ENCODE measurements at places on chromosomes 12 and 14.
A peak's percentile ranks its signal among the peaks of the same experiment; 100 is the strongest.

- DNase-seq, result no peak
Measured at GRCh38 chr12:131141514-131141913, 187.8 kb downstream of the ADGRD1 start.

DNA sequence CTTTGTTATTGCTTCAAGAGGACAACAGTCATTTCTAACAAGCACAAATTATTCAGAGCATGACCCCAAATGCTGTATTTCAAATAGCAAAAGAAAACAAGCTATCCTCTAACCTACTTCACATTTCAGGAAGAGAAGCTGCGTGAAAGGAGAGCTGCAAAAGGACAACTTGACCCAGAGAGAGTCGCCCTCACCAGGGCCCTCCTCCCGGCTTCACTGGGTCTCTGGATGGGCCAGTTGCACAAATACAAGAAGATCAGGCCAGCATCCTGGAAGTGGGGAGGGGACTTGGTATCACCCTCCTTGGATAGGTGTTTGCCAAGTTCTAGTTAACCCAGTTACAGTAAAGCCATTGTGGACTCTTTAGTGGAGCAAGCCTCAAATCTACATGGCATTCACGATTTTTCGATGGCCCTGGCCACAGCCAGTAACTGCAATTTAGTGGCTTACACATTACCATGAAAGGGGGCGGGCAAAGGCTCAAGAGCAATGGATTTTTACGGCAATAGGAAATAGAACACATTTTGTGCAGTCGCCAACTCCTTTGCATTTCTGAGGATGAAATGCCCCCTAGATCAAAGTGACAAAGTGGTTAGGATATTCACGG is 166.9 kb upstream of the DIO2 start:
- DNase-seq, result no peak

GRCh38 chr12:2372178-2372577 is 319.4 kb downstream of the CACNA1C start:
- no peak for DNase-seq

DNA sequence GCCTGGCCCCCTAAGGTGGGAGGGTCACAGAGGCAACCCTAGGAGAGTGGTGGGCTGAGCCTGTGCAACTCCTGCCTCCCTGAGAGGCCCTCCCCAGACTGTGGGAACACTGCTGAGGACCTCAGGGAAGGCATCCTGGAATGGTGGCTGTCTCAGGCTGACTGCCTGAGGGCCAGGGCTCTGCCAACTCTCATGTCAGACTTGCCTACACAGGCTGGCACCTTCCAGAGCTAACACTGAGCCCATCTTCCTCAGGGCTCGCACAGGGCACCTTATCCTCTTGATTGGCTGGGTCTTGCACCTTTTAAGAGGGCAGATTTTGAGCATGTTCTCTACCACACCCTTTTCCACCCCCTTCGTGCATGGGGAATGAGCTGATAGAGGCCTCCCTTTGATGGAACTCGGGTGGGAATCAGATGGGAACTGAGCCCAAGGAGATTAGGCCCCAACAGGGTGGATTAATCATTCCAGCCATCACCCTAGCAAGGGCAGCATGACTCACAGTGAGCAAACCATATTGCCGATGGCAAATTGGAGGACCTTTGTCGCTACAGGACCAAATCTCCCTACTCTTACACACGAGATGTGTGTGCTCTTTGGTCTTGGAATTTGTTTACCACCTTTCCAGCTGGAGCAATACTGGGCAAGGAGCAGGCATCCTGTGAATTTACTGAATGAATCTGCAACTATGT is 702.8 kb downstream of the VRK1 start:
- DNase-seq, result no peak

GRCh38 chr14:22174412-22175277 is 414.4 kb downstream of the DAD1 start:
- DNase-seq, result no peak

DNA sequence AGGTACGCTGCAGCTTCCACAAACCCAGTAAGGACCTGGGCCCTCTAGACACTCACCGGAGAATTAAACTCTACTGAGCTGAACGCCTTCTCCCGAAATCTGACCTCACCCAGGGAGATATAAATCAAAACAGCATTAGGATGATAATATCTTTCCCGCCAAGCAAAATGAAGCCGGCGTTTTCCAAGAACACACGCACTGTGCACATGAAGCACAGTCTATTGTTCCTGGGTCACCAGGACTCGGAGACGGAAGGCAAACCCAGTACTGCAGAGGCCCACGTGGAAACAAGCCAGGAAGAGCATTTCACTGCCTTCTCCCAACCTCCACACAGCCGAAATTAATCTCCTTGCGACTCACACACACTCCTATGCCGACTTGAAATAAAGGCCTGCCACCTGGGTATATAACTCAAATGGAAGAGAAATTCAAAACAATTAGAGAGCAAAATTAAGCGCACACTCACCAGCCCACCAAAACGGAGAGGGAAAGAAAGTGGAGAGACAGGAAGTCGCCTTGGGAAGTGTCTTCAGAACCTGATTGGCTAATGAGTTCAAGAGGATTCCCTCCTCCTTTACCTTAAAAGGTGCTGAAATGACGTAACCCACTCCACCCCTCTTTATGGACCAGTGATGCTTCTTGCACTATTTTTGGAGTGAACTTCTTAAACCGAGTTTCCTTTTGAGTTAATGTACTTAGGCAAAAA is at the start of gene CCNB1IP1:
TSS of gene CCNB1IP1 (minus strand) at position 492 of the 706 bp plus-strand sequence. CDS start 16,756 bp downstream, outside the sequence.
- peak; percentile 82 for DNase-seq

- DNase-seq, result no peak
Measured at GRCh38 chr12:57984629-57985151, 43.3 kb downstream of the ATP23 start.

All from T-helper 1 cell (primary cell).